Ascending aorta (tissue), 2 donors: ENCODE measurements at places on chromosomes 2 and 18. TPM values are rescaled to one million over a fixed set of nuclear protein-coding genes. Genes with fewer than 3 reads are reported as not detected.

DNA sequence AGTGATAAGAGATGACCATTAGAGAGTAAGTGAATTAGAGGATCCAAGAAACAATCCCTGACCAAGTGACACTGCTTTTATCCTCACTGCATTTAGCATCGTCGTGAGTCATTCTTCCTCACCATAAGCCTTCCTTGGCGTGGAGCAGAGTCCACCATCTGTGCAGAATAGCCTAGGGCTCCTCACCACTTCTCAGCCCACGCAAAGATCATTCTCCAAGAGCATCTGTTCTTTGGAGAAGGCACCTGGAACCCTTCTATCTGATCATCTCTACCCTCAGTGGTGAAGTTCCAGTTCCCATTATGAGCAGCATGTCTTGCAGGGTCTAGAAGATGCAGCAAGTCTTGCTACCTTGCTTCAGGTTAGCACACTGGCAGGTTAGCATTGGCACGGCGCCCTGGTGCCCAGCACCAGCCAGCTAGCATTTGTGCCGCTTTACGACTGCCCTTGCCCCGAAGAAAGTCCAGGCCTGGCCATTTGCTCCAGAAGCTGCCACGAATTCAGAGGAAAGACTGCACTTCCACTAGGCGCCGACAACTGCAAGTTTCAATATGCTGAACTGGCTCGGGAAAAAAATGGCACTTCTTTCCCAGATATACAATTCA lies 225.8 kb downstream of the TTC32 start:
- DNase-seq = no peak

GRCh38 chr18:49459404-49460171 lies 857 bp downstream of the DYM start:
- no peak for DNase-seq

The ADRA2B gene
- 9.4 TPM for total RNA-seq

The CPS1 gene
- total RNA-seq = 9.4 TPM

DNA sequence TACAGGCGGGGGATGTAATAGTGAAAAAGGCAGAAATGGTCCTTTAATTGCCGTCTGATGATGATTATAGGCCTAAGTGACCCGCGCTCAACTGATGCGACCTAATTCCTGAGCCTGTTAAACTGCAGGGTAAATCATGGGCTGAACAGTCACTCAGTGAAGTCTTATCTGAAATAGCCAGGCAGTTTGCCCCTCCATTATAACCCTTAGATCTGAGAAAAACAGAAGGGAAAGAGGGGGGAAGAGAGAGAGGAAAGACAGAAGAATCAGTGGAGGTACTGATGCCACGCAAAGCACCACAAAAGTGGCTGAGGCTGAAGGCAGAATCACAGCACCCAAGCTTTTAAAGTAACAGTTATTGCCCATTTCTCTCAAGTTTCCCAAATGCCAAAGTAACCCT lies 73.1 kb upstream of the DNMT3A start:
- DNase-seq = no peak

DNA sequence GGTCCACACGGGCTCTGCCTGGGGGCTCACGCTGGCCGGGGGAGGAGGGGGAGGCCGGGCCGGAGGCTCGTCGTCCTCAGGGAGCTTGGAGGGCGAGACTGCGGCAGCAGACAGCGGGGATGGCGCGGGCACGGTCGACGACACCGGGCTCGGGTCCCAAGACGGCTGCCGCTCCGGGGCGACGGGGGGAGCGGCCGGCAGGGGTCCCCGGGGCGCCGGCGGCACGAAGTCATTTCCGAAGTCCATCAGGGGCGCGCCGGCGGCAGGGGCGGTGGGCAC lies 491 bp downstream of the RTN4 start:
- DNase-seq = no peak

The IL37 gene
- not detected for total RNA-seq

The SGPP2 gene
- 0.21 TPM for total RNA-seq

The SLC9A4 gene
- total RNA-seq = not detected

- DNase-seq = no peak
Measured at GRCh38 chr2:88638743-88639142, 11.5 kb upstream of the EIF2AK3 start.

GRCh38 chr18:484749-485464 lies 15.6 kb downstream of the COLEC12 start:
- DNase-seq = no peak

GRCh38 chr2:58866040-58866439 lies 624.9 kb upstream of the FANCL start:
- no peak for DNase-seq

The SERPINB13 gene
- total RNA-seq = not detected
